ENCODE measurements at places on chromosomes 2 and 18.

DNA sequence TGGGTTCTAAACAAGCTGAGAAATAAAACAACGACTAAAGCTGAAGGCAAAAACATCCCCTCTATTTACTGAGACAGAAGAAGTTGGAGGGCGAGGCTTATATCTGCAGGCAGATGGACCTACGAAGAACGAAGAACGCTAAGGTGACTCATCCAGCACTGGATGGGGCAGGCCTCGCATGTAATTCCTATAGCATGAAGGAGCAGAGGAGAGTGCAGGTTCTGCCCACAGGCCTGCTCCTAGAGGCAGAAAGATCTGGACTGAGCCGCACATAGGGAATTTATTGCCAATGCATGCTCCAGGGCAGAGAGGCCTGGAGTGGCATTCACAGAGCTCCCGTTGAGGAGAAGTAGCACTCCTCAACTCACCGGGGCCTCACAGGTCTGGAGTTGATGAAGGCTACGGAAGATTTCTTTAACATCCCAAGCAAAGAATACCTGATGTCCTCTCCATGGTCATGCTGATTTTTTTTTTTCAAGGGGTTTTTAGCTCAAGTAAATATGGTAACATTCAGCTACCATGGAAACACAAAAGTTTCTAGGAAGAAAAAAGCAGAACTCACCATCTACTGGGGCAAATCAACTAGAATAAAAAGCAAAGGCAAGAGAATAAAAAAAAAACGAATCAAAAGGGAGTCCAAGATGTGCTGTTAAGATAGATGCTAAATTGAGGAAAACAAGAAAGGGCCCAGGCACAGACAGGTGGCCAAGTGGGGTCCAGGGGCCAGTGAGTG is 10.4 kb upstream of the METTL21A start:
- no peak for DNase-seq

DNA sequence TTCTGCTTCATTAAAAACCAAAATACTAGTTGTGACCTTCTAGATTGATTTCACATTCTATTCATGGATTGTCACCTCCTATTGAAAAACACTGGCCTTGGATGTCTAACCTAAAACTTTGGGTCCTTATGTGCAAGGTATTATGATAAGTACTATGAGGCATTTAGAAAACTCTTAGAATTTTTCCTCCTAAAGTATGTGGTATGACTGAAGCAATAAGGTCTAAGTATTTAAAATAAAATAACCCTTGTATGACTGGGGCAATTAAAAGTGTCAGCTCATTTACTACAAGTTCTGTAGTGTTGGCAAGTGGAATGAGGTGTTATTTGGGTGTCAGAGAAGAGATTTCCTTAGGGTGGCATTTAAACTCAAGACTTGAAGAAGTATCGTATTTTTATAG is 15.1 kb downstream of the KCMF1 start:
- no peak for DNase-seq

DNA sequence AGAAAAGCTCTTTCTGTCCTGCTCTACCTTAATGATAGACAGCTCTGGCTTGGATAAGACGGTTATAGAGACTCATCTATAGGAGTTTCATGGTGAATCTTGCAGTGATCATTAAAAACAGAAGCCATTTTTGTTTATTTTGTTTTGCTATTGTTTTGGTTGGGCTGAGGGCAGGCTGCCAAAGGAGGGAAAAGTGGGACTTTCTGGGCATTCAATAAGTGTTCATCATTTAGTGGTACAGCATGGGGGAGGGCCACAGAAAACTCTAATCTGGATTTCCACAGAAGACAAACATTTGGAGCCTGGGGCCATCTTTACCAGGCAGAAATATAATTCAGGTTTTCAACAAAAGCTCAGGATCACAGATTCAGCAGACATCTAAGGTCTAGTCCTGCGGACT is 62.4 kb upstream of the EFEMP1 start:
- no peak for DNase-seq

GRCh38 chr2:26674002-26674751 is 18.3 kb upstream of the KCNK3 start:
- DNase-seq: no peak

GRCh38 chr2:65133626-65134025 is 3.7 kb upstream of the RAB1A start:
- DNase-seq: no peak

GRCh38 chr2:71596011-71596410 is 142.7 kb downstream of the DYSF start:
- DNase-seq: no peak

DNA sequence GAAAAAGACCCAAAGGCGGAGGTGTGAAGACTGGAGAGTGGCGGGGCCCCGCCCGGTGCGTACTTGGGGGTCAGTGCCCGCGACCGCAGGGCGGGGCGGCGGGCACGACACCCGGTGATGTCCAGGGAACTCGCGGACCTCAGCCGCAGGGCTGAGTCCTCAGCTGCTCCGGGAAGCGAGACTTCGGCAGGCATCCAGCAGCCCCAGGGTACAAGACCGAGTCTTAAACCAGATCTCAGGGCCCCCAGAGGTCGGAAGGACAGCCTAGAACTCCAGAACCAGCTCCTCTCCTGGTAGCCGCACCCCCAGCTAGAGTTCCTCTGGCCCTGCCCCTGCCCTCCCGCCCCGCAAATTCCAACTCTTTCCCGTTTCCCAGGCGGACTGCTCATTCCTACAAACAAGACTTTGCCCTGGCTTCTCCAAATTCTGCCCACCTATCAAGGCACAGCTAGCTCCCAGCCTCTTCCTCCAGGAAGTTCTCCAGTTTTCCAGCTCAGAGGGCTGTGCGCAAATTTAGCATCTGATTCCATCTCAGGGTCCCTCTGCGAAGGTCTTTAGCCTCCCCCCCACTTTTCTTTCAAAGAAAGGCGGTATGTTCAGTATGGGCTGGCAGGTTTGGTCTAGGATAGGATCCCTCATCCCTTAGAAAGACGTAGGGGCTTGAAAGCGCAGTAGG is 26.0 kb upstream of the NOTO start:
- no peak for DNase-seq

- DNase-seq: no peak
Observed at GRCh38 chr18:12007063-12007462, 25.8 kb downstream of the IMPA2 start.

DNA sequence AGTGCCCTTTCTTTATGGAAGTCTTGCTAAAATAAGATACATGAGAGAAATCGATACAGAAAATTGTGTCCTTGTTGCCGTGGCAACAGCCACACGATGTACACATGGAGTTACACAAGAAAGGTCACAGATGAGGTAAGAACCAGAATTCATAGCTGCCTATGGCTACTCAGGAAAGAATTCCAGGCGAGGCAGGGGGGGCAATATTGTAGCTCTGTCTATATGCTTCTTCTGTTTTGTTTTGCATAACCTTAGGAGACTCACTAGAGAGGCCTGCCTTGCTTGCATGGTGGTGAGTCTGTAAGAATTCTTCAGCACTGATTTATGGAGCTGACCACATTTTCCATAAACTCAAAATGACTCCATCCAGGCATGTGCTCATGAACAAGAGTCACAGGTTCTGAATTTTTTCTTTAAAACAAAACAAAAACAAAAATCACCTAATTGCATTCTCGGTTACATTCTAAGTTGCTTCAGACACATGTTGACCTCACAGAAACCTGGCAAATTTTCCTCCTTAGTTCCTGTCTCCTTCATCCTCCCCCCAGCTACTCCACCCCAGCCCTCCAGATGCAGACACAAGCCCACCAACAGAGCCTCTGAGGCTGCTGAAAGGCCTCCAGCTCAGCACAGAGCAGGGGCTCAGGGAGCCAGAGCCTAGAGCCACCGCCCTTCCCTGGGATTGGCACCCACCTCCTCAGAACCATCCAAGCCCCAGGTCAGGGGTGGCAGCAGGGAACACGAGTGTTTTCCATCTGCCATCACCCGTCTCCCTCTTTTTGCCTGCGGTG is 183.5 kb downstream of the ANTXR1 start:
- DNase-seq: peak; percentile 65

DNA sequence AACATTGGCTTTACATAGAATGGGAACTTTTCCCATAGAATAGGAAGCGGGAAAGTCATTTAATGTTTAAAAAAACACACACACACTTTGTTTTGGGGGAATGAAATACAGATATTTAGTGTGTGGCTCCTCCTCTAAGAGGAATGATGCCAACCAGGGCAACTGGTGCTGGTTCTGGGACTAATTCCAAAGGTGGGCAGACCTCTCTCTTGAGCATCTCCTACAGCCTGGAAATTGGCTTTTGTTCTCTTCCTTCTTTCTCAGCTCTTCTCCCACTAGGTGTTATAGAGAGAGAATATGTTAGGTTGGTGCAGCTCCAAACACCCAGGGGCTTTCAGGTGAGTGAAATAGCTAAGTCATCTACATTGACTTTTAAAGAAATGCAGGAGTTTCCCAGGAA is 190.1 kb downstream of the RAD51AP2 start:
- no peak for DNase-seq

GRCh38 chr2:128269990-128270671 is 48.5 kb downstream of the HS6ST1 start:
- DNase-seq: no peak

- no peak for DNase-seq
Observed at GRCh38 chr2:241811201-241811951, 2.4 kb downstream of the NEU4 start.

DNA sequence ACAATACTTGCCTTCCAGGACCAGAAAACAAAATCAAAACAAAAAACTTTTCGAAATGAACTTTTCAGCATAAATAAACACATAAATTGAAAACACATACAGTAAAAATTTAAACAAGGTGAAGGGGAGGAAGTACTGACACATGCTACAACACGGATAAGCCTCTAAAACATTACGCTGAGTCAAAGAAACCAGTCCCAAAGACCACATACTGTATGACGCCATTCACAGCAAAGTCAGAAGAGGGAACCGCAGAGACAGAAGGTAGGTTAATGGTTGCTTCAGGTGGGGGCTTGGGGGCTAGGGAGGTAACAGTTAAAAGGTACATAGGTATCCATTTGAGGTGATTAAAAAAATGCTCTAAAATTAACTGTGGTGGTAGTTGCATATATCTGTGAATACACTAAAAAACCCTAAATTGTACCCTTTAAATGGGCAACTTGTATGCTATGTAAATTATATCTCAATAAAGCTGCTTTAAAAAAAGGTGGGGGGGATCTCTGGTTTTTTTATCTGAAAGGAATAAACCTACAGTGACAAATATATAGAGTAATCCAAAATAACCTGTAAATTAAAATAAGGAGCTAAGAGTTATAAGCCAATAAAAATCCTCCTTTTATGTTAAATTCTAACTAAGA is 7.1 kb downstream of the COX7A2L start:
- no peak for DNase-seq

GRCh38 chr18:45621061-45621511 is 5.8 kb downstream of the SLC14A2 start:
- peak; percentile 62 for DNase-seq

- no peak for DNase-seq
Observed at GRCh38 chr2:3054066-3054465, 323.6 kb downstream of the EIPR1 start.

GRCh38 chr2:166449439-166449838 is 44.6 kb downstream of the SCN7A start:
- DNase-seq: no peak

DNA sequence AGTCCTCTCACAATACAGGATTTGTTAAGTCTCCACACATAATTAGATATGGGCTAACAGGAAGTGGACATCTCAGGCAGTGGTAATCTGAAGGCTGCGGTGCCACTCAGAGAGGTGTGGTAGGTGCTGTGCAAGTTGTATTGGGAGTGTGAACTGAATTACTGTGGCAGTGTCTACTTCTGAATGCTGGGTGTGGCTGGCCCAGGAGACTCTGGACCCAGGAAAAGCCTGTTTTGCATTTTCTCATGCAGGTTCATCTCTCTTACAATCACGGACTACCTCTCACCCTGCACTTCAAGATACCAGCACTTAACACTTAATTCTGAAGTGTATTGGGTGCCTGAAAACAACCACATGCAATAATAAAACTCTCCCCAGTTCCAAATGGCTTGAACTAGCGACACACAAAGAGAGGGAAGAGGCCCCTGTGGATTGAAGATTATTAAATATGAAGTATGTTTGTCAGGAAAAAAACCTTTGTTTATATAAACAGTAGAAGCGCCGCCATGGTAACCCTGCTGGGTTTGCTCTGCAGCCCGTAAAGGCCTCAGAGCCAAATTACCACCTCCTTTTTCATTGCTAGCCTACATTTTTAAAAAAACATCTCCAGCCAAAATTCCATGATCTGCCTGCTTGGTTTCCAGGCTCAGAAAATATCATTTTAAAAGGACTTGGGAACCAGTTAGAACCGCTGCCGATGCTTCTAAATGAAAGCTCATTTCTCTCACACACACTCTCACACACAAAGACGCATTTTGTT is 77.5 kb downstream of the GFPT1 start:
- DNase-seq: peak; percentile 66

DNA sequence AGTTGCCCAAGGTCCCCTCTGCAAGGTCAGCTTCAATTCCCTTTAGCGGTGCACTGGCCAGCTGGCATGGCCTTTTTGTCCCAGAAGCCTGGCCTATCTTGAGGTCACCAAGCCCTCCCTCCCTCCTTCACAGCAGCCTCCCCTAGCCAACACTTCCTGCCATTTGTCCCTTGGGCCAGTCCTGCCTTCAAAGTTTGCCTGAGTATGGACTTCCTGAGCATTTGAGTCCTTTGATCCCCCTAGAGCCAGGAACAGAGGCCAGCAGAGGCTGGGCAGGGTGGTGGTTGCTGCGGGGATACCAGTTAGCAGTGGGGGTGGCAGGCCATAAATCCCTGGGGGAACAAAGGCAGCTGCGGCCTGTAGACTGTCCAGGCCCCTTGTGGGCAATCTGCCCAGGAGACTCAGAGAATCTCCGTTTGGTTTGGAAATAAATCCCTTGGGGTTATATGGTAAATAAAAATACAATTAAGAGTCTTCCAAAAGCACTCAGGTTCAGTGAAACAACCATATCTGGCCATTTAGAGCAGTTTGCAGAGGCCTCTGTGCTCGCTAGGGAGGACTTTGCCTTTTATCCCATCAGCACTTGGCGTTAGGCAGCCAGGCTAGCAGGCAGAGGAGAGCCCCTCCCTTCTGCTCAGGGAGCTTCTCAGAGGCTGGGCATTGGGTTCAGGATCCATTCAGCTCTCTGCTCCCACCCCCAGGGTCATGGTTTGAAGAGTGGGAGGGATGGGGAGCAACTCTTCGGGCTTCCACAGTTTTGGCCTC is 3.1 kb upstream of the HES6 start:
- no peak for DNase-seq

GRCh38 chr2:207491956-207492355 is 37.8 kb upstream of the CREB1 start:
- no peak for DNase-seq

DNA sequence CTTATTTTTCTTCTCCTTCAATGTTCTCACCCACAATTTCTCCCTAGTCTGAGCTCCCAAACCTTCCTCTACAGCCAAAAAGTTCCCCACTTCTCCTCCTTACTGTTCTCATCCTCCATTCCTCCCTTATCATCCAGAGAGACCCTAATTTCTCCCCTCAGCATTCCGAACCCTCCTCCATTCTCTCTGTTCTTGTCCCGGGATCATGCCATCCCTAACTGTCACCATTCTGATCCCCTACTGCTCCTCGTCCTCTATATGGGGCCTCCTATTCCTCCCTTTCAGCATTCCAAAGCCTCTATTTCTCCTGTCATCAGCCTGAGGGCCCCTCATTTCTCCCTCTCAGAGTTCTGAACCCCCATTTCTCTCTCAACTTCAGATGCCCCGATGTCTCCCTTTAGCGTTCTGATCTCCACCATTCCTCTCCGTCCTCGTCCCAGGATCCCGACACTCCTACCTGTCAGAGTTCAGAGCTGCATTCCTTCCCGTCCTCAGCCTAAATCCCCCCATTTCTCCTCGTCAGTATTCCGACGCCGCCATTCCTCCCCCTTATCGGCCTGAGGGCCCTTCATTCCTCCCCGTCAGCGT is 522 bp downstream of the MBD1 start:
- DNase-seq: no peak

Measured in fibroblast of the aortic adventitia (primary cell).